ENCODE measurements at places on chromosomes 1 and 21.

- peak overlapping the region; percentile 75 for H3K4me3 ChIP-seq
- H3K27ac ChIP-seq: peak overlapping the region; percentile 73
- H3K27me3 ChIP-seq: peaks cover 1% of the 10 kb centered on the region
- no peak for DNase-seq
- H3K4me1 ChIP-seq: peaks cover 27% of the 10 kb centered on the region
- H3K36me3 ChIP-seq: peaks cover 8% of the 10 kb centered on the region
These were observed 55.2 kb downstream of the DEGS1 start for GRCh38 chr1:224238212-224238611.

- H3K27ac ChIP-seq: no peak overlapping the region
- DNase-seq: no peak
- H3K36me3 ChIP-seq: peaks cover 2% of the 10 kb centered on the region
- H3K4me3 ChIP-seq: no peak overlapping the region
These were observed 120.8 kb downstream of the LMO4 start for GRCh38 chr1:87449348-87449963.

DNA sequence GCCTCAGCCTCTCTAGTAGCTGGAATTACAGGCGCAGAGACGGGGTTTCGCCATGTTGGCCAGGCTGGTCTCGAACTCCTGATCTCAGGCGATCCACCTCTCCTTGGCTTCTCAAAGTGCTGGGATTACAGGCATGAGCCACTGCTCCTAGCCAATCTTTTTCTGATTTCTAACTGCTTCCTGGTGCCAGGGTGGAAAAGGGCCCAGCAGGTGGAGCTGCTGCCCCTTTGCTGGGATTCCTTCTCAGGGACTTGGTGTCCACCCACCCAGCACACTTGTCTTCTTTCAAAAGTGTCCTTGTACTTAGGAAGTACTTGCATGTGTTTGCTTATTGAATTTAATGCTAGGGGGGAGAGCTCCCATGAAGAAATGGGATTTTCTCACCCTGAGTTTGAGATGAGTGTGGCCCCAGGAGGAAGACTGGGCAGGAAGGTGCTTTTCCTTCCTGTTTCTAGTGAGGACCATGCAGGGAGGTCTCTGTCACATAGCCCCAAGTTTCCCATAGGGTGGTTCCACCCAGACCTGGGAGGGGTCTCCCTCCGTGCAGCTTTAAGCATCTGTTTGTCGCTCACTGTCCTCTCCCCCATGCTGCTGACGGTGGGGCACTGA lies 14.2 kb downstream of the UTP11 start:
- H3K36me3 ChIP-seq: peaks cover 40% of the 10 kb centered on the region
- peak overlapping the region; percentile 94 for H3K27ac ChIP-seq
- peak overlapping the region; percentile 48 for H3K4me3 ChIP-seq
- peak; percentile 71 for DNase-seq
- peaks cover 58% of the 10 kb centered on the region for H3K4me1 ChIP-seq
- H3K27me3 ChIP-seq: peaks cover 6% of the 10 kb centered on the region

DNA sequence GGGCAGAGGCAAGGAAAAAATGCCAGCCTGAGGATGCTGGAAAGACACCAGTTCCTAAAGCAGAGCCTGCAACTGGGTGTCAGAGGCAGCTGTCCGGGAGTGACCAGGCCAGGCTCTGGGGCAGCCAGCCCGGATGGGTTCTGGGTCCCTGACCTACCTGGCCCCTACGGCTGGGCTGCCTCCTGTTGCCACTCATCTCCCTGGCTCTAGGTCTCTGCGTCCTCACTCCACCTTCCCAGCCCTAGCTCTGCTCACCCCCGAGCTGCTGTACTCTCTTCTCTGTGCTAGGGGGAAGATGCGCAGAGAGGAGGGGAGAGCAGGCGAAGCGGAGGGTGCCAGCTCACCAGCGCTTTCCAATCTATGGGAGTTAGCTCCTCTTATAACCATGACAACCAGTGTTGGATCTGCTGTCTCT lies 9.0 kb downstream of the ARHGEF2 start:
- peaks cover 86% of the 10 kb centered on the region for H3K4me1 ChIP-seq
- H3K4me3 ChIP-seq: peak overlapping the region; percentile 85
- peaks cover 20% of the 10 kb centered on the region for H3K27me3 ChIP-seq
- H3K27ac ChIP-seq: peak overlapping the region; percentile 99
- no peak for DNase-seq
- H3K36me3 ChIP-seq: peaks cover 56% of the 10 kb centered on the region

All from endothelial cell (in vitro differentiated cells).